ENCODE measurements at places on chromosomes 6 and 20.

DNA sequence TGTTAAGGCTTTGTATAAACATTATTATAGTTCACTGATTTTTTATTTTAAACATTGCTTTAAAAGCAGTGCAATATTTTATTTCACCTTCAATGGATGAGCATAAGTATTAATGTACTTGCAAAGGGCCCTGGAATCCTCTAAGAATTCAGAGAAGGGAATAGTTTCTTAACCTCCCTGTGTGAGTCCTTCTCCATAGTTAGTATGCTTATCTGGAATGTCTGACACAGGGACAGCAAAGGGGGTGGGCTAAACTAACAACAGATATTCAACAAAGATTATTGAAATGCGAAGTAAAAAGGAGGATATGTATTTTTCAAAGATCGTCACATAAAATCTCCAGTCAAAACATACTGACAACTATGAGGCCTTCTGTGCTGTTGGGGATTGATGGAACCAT, 300.4 kb downstream of the CENPW start:
- no peak for DNase-seq

DNA sequence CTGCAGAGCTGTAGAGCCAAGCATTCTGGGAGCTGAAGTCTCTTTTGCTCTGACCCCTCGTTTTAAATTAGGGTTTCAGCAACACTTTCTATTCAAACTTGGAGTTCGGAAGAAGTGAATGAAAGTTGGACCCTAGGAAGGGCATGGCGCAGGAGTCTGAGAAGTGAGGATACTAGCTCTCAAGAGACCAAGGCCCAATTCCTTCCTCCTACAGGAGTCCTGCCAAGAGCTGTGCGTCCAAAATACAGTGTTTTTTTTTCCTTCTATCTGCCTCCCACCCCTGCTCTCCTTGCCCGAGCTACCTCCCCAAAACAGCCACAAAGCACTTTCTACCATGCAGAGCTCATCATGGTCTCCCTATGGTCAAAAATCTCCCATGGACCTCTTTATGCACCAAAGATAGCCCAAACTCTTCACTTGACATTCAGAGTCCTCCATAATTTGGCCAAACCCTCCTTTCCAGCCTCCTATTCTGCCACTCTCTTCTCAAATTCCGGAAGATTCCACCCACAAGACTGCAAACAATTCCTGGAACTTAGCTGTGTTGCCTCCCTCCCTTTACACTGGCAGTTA, 649 bp upstream of the CSNK2A1 start:
- DNase-seq, result no peak

DNA sequence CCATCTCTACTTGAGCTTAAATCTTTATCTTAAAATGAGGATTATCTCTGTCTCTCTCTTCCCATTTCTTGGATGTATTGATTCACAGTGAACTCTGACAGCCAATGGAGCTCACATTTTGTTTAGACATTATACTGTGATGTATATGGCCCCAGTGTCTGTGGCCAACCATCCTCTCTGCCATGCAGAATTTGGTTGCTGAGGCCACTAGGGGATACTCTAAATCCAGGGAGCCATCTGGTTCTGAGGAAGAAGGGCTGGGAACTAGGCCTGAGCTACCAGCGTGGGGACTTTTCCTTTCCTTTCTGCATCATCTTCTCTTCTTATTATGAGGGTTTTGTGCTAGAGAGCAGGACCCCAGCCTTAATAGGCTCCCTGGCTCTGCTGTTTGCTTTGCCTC, 59.1 kb upstream of the RIPOR2 start:
- DNase-seq, result no peak

GRCh38 chr6:12230523-12230922, 59.6 kb upstream of the EDN1 start:
- no peak for DNase-seq

GRCh38 chr20:43537921-43538877, 20.6 kb upstream of the SGK2 start:
- DNase-seq, result no peak

DNA sequence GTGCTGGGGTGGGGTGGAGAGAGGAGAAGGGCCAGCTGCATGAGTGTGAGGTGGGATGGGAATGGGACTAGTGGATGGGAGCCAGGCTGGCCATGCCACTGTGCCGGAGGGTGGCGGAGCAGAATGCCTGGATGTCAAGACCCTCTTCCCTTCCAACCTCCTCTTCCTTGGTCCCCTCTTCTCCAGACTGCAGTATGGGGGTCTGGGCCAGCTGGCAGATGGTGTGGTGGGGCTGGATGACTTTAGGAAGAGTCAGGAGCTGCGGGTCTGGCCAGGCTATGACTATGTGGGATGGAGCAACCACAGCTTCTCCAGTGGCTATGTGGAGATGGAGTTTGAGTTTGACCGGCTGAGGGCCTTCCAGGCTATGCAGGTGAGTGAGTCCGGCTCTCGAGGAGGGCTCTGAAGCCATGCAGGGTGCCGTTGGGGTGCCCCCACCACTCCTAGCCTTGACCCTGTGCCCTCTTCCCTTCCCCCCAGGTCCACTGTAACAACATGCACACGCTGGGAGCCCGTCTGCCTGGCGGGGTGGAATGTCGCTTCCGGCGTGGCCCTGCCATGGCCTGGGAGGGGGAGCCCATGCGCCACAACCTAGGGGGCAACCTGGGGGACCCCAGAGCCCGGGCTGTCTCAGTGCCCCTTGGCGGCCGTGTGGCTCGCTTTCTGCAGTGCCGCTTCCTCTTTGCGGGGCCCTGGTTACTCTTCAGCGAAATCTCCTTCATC, 7.7 kb downstream of the DDR1 start:
- no peak for DNase-seq

DNA sequence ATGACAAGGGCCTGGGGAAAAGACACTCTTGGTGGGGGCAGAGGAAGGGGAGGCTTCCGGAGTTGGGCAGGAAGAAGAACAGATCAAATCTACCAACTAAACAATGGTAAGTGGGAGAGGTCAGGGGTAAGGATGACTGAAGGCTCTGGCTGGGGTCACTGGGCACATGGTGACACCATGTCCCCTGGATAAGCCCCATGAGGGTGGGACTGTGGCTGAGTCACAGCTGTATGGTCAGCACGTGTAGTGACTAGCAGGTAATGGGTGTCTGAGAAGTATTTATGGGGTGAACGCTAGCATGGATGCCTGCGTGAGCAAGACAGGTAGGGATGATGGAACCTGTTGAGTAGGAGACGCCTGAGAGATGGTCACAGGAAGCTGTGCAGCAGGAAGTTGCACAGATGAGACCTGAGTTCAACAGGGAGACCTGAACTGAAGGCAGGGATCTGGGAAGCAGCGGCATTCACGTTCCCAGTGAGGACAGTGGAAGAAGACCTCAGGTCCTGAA, 64.5 kb upstream of the SNX9 start:
- DNase-seq, result no peak

- no peak for DNase-seq
Observed at GRCh38 chr6:106324726-106325335, 729 bp downstream of the ATG5 start.

DNA sequence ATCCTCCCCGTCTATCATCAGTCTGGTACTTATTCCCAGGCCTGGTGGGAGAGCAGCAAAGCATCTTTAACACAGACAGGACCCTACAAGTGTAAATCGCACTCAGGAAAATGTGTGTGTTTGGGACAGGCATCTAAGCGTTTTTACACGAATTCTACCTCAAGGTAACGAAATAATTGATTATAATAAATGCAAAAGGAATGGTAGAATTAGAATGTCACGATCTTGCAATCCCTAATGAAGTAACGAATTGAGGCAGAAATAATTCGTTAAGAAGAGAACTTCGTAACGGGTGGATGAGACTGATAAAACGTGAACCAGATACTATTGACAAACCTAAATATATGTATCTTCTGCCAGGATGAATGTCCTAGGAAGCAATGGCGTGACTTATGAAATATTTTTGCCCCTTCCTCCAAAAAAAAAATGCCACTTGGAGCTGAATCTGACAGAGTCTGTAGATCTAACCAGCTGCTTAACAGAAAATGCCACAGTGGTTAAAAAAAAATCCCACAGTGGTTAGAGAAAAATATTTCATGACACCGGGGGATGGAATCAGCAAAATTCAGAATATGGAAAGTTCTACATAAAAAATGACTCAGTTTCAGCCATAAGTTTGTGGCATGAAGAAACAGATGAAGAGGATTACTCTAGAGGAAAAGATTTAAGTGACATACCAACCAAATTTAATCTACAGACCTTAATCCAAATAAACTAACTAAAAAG, 68.7 kb downstream of the F13A1 start:
- no peak for DNase-seq

DNA sequence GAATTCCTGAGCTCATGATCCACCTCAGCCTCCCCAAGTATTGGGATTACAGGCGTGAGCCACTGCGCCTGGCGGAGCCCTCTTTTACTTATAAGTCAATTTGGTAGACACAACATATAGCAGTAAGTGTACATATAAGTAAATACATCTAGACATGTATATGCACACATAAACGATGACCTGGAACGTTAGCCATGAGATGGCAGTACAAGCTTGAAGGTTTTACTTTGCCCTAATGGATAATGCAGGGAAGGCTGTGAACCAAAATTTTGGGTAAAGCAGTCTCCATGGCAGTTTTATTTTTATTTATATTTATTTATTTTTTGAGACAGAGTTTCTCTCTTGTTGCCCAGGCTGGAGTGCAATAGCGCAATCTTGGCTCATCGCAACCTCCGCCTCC, 2.4 kb upstream of the GNMT start:
- DNase-seq, result no peak

GRCh38 chr6:13355043-13355945, 27.0 kb upstream of the TBC1D7 start:
- no peak for DNase-seq

DNA sequence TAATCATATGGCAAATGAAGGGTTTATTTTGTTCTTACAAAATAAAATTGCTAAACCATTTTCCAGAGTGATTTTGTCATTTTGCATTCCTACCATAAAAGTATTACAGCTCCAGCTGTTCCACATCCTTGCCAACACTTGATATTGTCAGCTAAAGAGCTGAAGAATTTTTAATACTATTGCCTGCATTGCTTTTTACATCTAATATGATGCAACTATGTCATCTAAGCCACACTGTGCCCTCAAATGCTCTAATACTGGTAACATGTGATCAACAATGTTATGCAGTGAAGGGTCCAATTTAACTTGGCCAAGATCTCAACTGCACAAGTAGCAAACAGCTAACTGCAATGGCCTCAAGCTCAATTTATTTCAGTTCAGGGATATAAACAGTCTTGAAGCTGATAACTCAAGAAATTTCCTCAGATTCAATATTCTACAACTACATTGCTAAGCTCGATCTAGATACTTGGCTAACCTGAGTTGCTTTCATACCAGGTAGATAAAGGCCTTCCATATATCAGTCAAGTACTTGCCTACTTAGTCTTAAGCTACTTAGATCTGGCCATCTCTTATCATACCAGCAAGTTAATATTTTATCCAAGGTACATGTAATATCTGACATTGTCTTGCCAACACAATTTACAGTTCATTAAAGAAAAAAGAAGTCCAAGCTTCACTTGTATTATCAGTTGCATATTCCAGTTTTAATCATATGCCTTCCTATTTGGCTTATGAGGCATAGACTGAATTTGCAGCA, 17.0 kb downstream of the AKIRIN2 start:
- DNase-seq, result no peak
